ENCODE measurements at places on chromosomes 3 and 15.

- no peak for DNase-seq
Observed at GRCh38 chr3:87077355-87077754, 86.4 kb upstream of the VGLL3 start.

GRCh38 chr3:66037986-66038369, 740 bp downstream of the MAGI1 start:
- DNase-seq = peak; percentile 64

DNA sequence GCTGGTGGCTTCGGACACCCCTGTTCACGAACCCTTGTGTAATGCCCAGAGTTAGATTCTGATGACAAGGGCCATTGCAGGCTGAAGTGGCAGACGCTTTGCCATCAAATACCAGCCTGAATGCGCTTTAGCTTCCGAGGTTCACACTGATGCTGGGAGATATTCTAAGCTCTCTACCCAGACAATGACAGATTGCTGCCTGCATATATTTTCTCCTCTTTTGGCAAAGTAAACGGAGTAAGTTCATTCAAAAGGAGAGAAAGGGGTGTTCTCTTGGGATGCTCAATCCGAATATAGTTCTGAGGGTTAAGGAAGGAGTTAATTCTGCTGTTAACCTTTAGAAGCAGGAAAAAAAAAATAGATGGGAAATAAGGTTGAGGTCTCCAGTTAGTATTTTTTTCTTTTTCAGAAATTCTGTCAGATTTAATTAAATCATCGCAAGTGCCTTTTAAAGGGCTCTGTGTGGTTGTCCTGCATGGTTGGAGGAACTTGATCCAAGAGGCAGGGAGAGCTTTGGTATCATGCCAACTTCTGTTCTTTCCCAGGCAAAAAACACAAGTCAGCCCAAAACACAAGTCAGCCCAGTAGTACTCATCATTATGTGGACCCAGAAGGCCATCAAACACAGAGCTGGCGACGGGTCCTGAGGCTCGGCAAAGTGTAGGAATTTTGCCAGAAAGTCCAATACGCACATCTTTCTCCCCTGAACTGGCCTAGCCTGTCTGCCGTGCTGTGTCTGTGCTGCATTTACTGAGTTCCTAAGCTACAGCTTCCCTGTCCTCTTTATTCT, 70.9 kb upstream of the ST8SIA2 start:
- no peak for DNase-seq

DNA sequence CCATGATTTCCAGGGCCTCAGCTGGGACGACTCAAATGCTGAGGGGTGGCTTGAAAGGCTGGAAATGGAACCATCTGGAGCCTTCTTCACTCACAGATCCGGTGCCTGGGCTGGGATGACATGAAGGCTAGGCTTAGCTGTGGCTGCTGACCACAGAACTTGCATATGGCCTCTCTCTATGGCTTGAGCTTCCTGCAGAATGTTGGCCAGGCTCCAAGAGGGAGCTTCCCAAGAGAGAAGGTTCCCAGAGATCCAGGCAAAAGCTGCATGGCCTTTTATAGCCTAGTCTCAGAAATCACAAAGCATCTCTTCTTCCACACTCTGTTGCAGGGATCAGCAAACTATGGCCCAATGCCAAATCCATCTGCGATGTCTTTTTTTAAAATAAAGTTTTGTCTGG, 44.8 kb downstream of the GATM start:
- DNase-seq = peak; percentile 59

DNA sequence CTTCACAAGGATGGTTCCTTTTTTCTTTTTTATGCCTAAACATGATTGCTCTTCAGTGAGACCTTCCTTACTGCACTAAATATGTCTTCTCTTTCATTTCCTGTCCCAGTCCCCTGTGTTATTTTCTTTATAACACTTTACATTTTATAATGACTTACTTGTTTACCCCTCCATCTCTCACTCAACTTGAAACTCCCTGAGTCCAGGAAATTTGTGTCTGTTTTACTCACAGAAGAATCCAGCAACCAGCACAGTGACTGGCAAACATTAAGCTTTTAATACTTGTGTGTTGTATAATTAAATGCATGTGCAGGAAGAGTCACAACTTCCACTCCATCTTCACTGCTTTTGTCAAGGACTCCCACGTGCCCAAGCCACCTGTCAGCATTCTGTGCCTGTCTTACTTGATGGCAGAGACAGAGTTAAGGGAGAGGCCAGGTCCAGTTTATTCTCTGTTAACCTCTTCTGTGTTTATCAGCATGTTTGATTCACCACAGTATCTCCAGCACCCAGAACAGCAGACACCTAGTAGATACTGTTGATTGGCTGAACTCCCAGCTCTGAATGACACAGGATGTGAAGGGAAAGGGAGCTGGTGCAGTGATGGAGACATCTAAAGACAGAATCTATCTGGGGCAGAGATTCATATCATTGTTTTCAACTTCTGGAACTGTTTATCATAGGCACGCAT, 42.8 kb downstream of the SSR3 start:
- DNase-seq = peak; percentile 38

DNA sequence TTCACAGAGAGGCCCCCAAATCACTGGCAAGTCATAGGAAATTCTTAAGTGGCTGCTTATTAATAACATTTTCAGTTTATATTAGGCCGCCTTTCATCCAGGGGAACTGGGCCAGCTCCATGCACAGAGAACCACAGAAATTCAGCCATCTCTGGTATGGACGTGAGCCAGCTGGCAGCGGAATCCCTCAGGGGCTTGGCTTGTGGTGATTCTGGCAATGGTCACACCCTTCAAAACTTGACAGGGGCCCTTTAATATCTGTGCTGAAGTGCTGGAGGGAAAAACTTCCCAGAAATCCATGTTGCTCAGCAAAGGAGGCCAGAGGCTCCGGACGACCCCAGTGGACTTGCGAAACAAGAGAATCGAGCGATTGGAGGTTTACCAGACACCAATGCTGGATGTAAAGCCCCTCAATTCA, 11.3 kb downstream of the PRICKLE2 start:
- peak; percentile 16 for DNase-seq

- no peak for DNase-seq
Observed at GRCh38 chr15:96348112-96349027, 17.9 kb downstream of the NR2F2 start.

GRCh38 chr15:89003865-89004725, 84.2 kb upstream of the ABHD2 start:
- DNase-seq = peak; percentile 65

DNA sequence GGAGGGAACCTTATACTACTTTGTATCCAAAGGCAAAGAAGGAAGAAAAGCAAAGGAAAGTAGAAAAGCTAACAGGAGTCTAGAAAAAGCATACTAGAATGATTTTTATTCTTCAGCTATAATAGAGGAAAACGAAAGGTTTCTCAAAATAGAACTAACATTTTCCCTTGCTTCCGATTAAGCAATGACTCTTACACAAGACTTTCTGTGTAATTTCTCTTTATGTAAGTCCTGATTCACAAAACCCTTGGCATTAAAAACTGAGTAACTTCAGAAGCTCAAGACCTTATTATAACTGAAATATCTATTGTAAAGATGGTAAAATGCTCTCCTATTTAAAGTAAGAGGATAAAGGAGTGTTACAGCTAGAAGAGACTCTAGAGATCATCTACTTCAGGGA, 97.4 kb downstream of the DTWD1 start:
- DNase-seq = no peak

- DNase-seq = no peak
Observed at GRCh38 chr3:123464211-123464610, 15.3 kb upstream of the ADCY5 start.

GRCh38 chr3:184371570-184372018, 6.4 kb downstream of the THPO start:
- DNase-seq = peak; percentile 85

DNA sequence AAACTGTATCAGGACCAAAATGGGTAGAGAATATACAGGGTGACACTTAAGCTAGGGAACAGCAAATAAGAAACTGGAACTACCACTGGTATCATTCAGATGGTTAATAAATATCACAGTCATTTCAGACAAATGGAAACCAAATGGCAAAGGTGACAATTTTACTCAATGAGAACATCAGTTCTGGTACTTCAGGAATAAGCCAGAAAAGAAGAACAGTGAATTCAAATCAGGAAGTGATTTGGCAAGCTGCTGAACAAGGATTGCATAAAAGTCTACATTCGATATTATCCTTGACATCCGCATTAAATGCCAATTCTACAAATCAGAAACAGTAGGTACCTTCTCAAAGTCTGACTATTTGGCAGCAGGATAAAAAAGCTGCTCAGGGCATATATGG, 23.5 kb upstream of the STIMATE start:
- no peak for DNase-seq

- DNase-seq = no peak
Observed at GRCh38 chr3:59185591-59186369, 136.0 kb upstream of the CFAP20DC start.

DNA sequence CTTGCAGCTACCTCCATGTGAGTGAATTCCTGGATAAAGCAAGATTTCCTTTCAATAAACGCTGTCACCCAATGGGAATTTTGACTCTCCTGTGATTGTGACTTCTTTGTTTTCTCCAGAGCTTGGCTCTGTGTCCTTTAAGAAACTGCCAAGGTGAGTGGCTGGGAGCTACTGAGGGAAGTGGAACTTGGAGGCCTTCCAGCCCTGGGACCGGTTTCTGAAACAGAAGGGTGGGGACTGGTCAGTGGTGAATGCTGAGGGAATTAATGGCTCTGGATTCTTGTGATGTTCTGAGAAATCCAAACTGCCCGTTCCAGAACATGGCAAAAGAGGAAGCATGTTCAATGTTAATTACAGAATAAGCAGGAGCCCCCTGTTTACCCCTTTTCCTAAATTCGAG, 41.1 kb upstream of the MYZAP start:
- no peak for DNase-seq

GRCh38 chr3:119783883-119784282, 2.0 kb downstream of the NR1I2 start:
- DNase-seq = no peak

DNA sequence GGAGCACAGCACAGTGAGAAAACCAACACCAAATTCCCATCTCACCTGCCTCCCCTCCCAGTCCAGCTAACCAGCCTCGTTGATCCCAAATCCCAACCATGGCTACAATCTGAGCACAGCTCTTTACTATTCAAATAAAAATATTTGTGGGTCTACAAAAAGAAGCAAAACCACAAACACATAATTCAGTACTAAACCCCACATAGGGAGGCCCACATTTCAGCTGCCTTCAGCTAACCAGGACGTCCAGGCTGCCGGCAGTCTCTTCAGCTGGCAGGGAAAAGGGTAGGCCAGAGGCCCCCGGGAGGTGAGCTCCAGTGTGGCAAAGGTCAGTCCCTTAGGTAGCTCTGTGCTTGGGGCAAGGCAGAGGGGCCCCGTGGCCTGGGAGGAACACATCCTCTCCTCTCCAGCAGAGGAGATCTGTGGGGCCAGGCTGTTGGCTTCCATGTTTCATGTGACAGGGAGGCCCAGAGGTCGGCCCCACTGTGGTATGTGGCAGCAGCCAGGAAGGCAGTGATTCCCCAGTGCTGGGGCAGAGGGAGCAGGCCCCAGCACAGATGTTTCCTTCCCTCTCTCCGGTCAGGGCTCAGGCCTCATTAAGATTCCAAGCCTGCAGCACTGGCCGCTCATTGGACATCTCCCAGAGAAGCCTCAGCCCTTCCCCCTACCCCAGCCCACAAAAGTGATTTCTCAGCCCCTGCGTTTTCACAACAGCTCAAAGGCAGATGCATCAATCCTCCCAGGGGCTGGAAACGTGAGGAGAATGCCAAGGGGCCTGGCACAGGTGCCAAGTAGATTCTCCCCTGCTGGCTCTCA, 381.4 kb downstream of the NTRK3 start:
- peak; percentile 20 for DNase-seq

DNA sequence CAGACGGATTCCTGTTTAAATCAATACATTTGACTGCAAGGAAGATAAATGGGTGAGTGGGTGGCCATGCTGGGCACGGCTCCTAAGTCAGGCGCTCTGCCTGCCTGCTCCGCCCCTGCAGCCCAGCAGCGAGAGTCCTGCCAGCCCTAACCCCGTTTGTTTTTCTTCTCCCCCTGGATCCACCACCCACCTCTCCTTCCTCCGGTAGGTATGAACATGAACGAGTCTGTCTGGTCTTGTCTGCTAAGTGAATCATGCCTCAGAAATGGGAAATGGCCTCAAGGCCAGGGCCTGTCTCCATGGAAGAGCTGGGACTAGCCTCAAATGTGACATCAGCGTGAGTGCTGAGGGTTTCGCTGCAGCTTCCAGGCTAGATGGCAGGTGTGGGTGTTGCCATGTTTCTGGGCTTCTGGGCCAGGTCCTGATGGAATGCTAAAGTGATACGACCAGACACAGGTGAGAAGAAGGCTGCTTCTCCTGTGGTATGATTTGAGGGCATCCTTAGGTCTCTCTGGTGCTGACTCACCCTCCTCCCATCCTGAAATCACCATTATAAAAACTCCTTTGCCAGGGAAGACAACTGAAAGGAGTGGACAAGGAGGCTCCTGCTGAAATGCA, 5.6 kb upstream of the FEM1B start:
- DNase-seq = peak; percentile 51

GRCh38 chr3:10395671-10396070, 74.8 kb upstream of the SEC13 start:
- no peak for DNase-seq

DNA sequence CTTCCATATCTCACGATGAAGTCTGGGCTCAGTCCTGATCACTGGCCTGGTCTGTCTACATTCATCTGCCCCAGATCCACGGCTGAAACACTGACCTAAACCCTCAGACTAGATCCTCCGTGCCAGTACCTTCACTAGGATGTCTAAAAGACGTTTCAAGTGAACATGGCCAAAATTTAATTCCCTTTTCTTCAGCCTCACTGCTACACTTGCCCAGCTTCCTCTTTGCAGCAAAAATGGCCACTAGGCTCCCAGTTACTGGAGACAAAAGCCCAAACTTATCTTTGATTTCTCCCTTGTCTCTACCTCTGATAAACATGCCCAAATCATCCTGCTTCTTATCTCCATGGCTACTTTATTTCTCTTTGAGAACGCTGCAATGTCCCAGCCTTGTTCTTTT, 1.7 kb downstream of the RASSF1 start:
- DNase-seq = no peak

DNA sequence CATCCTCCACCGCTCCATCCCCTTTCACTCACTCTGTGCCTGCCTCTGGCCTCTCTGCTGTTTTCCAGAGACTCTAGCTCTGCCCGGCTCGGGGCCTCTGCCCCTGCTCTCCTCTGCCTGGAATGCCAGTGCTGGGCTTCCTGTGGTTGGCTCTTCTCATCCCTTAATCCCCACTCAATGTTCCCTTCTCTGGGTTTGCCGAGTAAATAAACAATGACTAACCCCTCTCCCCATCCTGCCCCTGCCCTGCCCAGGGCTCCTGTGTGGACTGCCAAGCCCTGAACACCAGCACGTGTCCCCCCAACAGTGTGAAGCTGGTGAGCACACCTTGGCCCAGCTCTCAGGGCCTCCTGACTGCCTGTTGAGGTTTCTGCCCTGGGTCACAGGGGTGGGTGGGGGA, 12.2 kb downstream of the STAB1 start:
- no peak for DNase-seq

GRCh38 chr3:122679882-122680474, 661 bp upstream of the PARP14 start:
- DNase-seq = no peak

- no peak for DNase-seq
Observed at GRCh38 chr3:192637803-192638202, 89.5 kb downstream of the FGF12 start.

All from SK-N-SH (cell line).